ENCODE measurements at places on chromosomes 2 and 18. TPM values are rescaled to one million over a fixed set of nuclear protein-coding genes. Genes with fewer than 3 reads are reported as not detected.

The HOXD8 gene
- total RNA-seq, result 4.6 TPM

DNA sequence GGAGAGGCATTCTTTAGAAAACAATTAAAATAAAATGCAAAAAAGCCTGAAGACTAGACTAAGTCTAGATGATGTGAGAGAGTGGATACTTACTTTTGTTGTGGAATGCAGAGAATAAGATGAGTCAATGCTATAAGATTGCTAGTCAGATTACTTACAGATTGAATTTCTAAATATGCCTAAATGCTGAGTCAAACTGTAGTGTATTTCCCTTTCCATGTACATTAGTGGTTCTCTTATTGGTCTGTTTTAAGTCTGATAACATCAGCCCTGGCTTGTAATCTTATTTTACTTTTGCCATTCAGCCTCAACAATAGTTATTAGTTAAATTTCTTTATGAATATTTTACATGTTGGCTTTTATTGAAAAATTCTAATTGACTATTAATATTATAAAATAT is 702.7 kb downstream of the SOCS6 start:
- H3K4me1 ChIP-seq, result no peaks in the 10 kb centered on the region
- H3K36me3 ChIP-seq, result no peaks in the 10 kb centered on the region
- no peak overlapping the region for H3K27ac ChIP-seq
- DNase-seq, result no peak
- H3K4me3 ChIP-seq, result no peak overlapping the region

The BCL11A gene
- 35.4 TPM for total RNA-seq

GRCh38 chr2:222892321-222892720 is 31.5 kb downstream of the ACSL3 start:
- no peak for DNase-seq
- no peaks in the 10 kb centered on the region for H3K4me1 ChIP-seq
- H3K4me3 ChIP-seq, result no peak overlapping the region
- H3K27ac ChIP-seq, result no peak overlapping the region
- H3K36me3 ChIP-seq, result no peaks in the 10 kb centered on the region

DNA sequence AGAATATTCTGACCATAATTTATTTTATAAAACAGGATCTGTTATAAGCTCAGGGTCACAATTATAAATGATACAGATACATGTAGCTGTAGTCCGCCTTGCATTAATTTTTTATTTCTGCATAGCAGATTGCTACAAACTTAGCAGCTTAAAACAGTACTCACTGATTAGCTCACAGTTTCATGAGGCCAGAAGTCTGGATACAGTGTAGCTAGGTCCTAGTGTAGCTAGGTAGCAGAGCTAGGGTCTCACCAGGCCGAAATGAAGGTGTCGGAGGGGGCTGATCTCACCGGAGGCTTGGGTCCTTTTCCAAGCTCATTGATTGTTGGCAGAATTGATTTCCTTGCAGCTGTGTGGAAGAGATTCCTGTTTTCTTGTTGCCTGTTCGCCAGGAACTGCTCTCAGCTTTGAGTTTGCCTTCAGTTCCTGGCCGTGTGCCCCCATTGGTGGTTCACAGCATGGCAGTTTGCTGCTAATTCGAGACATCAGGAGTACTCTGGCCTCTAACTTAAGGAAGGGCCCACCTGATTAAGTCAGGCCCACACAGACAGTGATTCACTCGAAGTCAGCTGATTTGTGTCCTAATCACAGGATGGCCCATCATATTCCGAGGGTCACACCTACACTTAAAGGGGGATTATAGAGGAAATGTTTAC is 18.4 kb downstream of the NAPG start:
- no peaks in the 10 kb centered on the region for H3K36me3 ChIP-seq
- H3K27me3 ChIP-seq, result no peaks in the 10 kb centered on the region
- DNase-seq, result no peak
- no peak overlapping the region for H3K27ac ChIP-seq
- H3K4me1 ChIP-seq, result no peaks in the 10 kb centered on the region

DNA sequence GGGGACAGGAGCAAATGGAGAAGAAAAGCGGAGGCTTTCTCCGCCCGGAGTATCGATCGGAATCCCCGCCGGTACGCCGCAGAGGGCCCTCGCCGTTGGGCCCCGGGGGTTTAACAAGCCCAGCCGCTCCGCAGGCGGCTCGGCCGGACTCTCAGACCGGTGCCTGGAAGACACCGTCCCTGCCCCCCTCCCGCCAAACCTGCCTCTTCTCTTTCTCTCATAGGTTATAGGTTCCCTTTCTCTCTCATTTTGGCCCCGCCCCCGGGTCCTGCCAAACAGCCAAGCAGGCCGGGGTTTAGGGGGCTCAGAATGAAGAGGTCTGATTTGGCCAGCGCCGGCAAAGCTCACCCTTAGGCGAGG is 4.4 kb downstream of the ONECUT2 start:
- no peak for DNase-seq
- no peak overlapping the region for H3K27ac ChIP-seq
- no peaks in the 10 kb centered on the region for H3K4me1 ChIP-seq
- no peaks in the 10 kb centered on the region for H3K36me3 ChIP-seq

The GCG gene
- total RNA-seq, result 209 TPM

The VPS4B gene
- total RNA-seq, result 34.7 TPM

- no peak overlapping the region for H3K27ac ChIP-seq
- H3K4me3 ChIP-seq, result no peak overlapping the region
- no peaks in the 10 kb centered on the region for H3K27me3 ChIP-seq
- no peak for DNase-seq
- H3K36me3 ChIP-seq, result no peaks in the 10 kb centered on the region
- no peaks in the 10 kb centered on the region for H3K4me1 ChIP-seq
Observed at GRCh38 chr18:55199291-55199963, 240.2 kb upstream of the CCDC68 start.

The B4GALT6 gene
- total RNA-seq, result 5.0 TPM

DNA sequence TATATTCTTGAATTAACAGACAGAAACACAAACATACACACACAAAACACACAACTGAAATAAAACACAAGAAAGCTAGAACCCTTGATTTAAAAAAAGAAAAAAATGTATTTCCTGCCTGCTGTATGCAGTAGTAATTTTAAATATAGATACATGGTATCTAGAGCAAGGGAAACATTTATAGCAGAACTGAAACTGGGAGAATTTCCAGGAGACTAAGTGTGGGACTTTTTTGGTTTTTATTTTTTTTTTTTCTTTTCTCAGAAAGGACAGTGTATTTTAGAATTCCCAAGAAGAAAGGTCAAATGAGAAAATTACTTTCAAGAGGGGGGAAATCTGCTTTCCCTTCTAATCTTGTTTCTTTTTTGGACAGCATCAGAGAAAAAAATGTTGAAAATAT is 558.9 kb upstream of the PKDCC start:
- H3K27me3 ChIP-seq, result no peaks in the 10 kb centered on the region
- no peak for DNase-seq
- no peak overlapping the region for H3K4me3 ChIP-seq
- no peak overlapping the region for H3K27ac ChIP-seq
- no peaks in the 10 kb centered on the region for H3K36me3 ChIP-seq

The SLC14A1 gene
- total RNA-seq, result 0.35 TPM

The PREPL gene
- total RNA-seq, result 19.9 TPM

- peak; percentile 57 for DNase-seq
- no peaks in the 10 kb centered on the region for H3K36me3 ChIP-seq
- H3K4me3 ChIP-seq, result no peak overlapping the region
- no peaks in the 10 kb centered on the region for H3K27me3 ChIP-seq
Observed at GRCh38 chr18:54742659-54743604, 85.3 kb upstream of the RAB27B start.
